ENCODE measurements at places on chromosomes 12 and 14.

DNA sequence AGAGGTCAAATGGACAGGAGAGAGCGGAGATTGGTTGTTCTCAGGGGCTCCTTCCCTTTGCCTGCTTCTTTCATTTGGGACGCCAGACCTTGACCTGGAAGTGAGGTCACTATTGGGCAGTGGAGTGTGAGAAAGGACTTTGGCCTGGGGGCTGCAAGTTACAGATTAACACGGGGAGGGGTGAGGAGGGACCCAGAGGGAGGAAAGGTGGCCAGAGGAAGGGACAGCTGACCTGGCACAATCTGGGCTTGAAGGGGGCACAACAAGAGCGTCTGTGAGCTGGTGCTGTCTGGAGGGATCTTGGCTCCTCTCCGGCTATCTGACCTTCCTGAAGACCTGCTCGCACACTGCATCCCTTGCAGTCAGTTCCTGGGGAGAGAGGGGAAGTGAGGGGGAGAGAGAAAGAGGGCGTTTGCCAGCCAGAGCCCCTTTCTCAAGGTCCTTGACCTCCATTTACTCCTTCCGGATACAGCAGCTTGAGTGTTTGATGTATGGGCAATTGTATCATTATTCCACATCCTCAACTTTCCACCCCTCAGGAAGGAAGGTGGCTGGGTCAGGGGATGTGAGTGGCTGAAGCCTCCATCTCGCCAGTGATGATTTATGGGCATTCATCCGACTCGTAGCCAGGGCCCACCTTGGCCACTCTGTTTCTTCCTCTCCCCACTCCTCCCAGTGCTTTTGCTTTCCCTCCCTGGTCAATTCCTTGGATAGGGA, 4.7 kb downstream of the RBP5 start:
- no peak for DNase-seq

DNA sequence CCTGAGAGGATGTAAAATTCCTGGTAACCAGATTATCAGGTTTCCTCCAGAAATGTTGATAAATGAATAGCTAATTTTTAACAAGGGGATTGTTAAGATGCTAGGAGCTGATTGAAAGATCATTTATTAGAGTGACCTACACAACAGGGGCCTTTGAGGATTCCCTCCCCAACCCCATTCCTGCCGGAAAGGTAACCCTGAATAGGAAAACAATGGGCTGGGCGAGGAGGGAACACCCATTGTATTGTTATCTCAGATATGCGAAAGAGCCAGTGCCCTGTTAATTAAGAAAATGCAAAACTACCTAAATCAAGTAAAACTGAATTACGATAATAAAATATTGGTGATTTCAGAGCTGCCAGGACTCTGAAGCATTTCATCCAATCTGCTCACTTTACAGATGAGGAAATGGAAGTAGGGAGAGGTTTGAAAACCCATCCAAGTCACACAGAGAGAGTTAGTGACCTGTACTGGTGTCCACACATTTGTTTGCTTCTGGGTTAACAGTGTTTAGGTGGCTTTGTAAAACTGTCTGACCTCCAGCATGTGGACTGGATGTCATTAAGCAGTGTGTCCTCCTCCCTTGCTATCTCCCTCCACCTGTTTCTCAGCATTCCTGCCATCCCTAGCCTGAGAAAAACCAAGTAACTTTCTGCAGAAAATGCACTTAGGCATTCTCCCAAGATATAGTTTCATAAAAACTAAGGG, 214.8 kb downstream of the TTC6 start:
- DNase-seq, result no peak

DNA sequence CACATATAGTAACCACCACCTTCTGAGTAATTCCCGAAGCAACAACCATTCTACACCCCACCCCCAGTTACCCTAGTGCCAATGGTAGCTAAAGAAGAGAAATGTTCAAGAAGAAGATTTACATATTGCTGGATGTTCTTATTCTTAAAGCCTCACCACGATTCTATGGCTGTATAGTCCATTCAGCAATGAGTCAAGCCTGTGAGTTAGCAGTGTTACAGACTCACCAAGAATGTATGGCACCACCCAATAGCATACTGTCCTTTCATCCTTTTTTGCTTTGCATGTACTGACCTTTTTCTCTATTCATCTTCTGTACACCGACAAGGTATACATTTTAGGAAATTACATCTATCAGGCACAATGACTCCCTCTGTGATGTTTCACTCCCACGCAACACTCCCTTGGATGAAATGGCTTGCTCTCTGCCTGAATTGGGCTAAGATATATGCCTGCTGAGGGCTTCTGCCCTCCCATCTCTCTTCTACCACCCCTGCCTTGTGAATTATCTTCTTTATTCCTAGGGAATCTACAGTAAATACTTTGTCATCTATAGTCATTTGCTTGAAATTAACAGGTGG, 945.8 kb downstream of the DIO2 start:
- DNase-seq, result no peak

- no peak for DNase-seq
Measured at GRCh38 chr12:132024758-132025157, 75.0 kb downstream of the EP400 start.

- DNase-seq, result no peak
Measured at GRCh38 chr14:104477666-104478380, 101.7 kb upstream of the C14orf180 start.

DNA sequence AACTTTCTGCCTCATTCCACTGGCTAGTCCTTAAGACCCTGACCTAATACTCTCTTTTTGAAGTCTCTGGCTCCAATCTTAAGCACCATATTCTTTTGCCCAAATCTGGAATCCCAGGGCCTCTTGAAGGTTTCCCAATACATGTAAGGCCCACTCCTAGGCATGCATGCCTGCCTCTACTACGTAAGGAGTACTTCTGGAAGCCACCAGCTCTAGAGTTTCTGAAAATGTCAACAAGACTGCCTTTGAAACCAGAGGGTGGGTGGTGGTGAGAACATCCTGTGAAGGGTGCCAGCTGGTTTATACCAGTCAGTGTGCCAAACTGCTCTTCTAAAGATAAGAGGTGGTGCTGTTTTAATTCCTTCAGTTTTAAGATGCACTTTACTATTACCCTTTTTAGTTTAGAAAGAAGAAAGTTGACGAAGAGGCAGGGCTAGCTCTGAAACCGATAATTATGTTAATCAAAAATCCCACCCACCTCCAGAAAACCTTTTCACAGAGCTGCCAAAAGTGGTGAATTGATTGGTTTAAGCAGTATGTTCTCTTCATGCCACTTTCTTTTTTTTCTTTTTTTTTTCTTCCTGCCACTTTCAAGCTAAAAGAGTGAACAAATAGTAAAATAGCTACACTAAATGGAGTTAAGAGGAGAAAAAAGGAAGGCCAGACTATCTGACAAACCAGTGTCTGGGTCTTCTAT, 8.7 kb upstream of the WDR89 start:
- peak; percentile 59 for DNase-seq

DNA sequence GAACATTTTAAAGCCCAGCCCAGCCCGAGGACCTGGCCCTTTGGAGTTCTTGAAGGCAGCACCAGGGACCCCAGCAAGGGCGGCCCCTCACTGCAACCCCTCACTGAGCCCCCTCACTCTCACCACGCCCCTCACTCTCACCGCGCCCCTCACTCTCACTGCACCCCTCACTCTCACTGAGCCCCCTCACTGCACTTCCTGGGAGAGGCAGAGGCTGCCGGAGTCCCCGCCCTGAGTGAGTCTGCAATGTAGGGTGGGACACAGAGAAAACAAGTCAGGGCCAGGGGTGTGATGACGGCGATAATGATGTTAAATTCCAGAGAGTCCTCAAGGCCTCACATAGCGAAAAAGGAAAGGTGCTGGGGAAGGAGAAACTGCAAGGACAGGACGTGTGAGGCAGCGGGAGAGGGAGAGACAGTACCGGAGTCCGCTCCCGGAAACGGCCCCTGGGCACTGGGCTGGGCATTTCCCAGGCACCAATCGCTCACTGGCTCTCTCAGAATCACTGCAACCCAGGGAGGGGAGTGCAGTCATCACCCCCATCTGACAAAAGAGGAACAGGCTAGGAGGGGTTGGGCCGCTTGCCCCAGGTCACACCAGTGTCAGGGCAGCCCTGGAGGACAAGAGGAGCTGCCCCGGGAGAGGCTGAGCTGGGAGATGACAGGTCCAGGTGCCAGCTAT, 24.9 kb downstream of the CCDC88C start:
- DNase-seq, result no peak
